Stimulated activated CD4-positive, alpha-beta T cell treated with anti-CD3 and anti-CD28 coated beads, Interleukin-2, amount 100 ng/mL, for 24 hours (primary cell): ENCODE measurements at places on chromosomes 11 and 22.

- DNase-seq, result no peak
Measured at GRCh38 chr11:114110952-114111947, 51.7 kb downstream of the ZBTB16 start.

DNA sequence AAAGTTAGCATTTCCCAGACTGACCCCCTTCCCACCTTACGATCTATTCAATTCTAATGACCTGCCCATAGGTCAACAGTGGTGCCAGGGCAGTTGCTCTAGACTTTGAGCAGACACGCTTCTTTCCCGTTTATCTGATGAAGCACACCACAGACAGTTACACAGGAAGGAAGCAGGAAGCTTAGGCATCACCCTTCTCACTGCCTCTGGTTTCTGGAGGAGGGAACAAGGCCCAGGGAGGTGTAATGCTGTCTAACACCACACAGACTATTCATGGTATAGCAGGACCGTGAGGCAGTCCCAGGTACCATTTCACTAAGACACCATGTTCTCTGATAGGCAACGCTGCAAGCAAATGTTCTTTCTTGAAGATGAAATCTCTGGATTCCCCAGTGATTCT lies 279.4 kb downstream of the NTM start:
- no peak for DNase-seq

GRCh38 chr11:12143461-12144258 lies 33.3 kb downstream of the MICAL2 start:
- no peak for DNase-seq

DNA sequence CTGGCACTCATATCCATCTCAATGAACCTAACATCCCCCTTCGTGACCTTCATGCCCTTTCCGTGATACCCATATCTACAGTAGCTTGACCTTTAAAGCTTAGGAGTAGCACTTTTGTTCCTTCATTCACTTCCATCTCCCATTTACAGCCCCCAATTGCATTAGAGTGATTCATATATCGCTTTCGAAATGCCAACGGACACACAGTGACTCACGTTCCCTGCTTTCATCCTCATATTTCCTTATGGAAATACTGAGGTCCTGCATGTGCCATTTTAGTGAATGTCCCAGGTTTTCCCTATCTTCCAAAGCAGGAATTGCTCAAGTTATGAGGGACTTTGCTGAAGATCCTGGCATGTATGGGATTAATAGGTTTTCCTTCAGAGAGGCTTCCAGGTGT lies 44.3 kb upstream of the CEP126 start:
- DNase-seq, result no peak

DNA sequence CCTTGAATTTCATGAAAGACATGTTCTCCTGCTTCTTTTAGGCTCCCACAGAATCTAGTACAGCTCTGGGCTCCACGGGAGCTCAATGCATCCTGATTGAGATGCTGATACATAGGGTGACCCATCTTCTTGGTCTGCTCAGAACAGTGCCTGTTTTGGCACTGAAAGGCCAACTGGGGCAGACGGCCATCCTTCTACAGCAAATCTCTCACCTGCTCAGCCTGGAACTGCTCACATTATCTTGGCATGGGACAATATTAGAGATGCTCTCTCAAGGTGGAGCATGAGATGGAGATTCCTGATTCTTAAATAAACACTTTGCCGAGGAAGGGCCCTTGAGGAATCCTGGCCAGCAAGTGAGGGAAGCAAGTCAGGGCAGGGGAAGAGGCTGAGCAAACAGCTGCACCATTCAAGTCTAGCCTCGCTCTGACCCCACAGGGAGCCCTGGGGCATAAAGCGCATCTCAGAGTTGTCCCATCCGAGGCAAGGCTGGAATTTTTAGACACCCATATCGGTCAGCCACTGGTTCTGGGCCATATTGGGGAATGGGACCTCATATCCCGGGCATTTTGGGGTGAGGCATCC lies 58.4 kb upstream of the CSNK2A3 start:
- no peak for DNase-seq

- DNase-seq, result no peak
Measured at GRCh38 chr11:132242632-132243031, 872.2 kb downstream of the NTM start.

DNA sequence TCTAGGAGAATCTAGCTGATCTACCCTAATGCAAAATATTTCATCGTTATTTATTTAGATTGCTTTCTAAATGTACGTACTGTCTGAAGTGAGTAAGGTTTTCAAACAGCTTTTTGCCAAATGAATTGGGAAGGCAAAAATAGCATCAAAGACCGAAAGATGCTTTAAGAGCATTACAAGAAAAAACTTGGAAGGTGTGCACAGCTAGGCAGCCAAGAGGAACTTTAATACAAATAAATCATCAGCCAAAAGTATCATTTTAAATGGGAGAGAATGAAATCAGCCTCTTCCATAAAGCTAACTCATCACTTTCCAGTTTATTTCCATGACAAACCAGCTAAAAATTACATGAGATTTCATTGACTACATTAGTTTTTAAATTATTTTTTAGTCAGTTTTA lies 30.2 kb upstream of the CFAP300 start:
- no peak for DNase-seq

DNA sequence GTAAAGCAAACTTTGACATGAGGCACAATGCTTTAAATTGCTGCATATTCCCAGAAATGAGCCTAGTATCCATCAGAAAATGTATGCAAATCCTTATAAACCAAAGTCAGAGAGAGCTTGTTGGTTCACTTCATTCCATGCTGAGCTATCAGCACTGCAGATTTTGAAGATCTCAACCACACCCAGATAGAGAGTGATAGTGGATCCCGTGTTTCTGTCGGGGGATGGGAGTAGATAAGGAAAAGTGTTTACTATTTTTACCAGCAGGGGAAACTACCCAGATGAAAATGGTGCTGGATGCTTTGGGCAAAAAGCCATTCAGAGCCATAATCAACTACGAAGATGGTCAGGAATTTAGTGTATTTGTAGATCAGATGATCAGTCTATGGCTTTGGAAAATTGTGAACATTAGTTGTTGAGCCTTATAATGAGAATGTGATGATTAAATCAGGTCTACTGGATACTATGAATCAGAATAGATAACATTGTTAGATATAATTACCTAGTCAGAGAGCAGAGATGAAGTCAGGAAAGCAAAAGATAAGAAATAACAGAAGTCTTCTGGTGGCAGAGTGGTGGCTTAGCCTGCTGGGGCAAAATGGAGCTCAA lies 10.8 kb downstream of the OR51B6 start:
- no peak for DNase-seq

GRCh38 chr11:17603056-17603825 lies 56.2 kb downstream of the OTOG start:
- DNase-seq, result peak; percentile 13

DNA sequence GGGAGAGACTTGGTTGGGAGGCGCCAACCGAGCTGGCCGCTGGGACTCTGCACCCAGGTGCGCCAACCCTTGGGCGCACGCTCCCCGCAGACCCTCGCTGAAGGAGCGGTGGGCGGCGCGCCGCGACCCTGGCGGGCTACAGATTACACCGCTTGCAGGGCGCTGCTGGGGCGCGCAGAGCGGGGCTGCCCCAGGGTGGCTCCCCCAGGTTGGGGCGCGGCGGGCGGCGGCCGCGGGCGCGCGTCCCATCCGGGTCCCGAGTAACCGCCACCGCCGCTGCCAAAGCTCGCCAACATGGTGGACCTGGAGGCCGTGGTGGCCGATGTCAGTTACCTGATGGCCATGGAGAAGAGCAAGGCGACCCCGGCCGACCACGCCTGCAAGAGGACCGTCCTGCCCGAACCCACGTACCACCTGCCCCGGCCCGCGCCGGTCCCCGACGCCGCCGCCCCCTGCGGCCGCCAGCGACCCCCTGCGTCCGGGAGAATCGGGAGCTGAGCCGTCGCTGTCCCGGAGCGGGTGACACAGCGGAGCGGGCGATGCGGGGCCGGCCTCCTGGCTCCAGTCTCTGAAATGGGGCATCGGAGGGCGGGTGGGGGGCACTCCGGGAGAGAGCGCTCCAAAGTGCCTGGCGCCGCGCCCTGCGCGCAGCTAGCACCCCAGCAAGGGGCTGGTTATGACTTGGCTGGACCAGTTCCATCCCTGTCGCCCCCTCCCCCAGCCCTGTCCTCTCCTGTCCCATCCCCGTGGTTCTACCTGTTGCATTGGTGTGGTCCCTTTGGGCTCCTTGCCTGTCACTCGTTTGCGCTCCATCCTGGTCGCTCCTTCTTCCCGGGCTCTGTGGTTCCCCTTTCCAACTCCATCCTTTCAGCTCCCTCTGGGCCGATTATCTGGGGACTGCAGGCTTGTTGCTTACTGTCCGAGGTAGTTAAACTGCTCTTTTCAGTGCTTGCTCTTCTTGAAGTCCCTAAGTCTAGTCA lies 143.3 kb upstream of the GRK3 start:
- no peak for DNase-seq

DNA sequence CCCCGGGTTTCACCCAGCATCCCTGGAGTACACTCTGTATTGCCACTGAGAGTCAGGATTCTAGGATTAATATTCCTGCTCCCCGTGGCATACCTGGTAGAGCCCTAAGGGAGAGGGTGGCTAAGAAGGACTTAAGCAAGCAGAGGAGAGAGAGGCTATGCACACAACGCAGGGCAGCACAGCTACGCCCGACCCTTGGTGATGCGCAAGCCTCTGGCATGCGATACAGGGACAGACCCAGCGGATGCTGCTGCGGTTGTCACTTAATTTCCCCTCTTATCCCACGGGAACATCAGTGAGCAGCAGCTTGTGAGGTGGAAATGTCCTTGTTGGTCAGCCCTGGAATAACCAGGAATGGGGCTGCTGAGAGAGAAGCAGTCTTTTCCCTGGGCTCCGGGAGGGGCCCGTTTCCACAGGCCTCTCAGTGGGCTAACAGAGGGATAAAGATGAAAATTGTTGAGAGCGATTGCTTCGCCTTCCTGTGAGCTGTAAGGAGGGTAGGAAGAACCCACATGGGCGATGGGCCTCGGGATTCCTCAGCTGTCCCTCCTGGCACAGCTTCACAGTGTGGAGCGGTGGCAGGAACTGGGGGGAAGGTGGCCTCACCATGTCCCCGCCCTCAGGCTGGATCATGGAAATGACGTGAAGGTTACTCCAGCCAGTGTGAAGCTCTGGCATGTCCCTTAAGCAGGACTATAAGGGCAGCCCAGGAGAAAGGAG lies 48.4 kb upstream of the RAB1B start:
- DNase-seq, result no peak

- DNase-seq, result peak; percentile 26
Measured at GRCh38 chr11:75867778-75868374, 52.9 kb downstream of the UVRAG start.

- DNase-seq, result no peak
Measured at GRCh38 chr11:26983645-26984044, 10.3 kb upstream of the FIBIN start.

DNA sequence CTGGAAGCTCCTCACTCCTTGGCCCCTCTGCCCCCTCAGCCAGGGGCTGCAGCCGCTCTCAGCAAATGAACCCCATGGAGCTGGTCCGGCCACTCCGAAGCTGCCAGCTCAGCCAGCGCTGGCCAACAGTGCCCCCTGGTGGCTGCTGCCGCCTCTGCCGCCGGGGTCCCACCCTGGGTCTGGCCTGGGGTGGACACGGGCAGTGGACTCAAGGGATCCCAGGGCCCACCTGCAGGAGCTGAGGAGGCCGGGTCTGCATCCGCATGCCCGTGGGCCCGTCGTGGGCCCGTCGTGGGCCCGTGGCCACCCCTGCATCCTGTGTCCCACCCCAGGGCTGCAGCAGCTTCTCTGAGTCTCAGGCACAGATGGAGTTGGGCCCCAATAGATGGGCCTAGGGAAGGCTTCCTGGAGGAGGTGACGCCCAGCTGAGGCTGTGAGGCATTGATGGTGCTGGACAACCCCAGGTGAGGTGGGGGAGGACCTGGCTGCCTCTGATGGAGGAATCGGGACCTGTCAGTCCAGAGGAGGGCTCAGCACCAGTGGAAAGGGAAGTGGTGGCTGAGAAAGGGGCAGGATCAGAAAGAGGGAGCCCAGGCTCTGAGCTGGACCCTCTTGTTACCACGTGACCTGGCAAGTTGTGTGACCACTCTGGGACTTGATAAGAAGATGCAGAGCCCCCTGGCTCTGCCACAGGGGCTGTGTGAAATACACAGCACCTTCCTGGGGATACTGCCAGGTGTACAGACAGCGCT lies 522.3 kb downstream of the BRD1 start:
- DNase-seq, result peak; percentile 65

GRCh38 chr22:32031466-32031865 lies 11.6 kb upstream of the SLC5A1 start:
- DNase-seq, result no peak

DNA sequence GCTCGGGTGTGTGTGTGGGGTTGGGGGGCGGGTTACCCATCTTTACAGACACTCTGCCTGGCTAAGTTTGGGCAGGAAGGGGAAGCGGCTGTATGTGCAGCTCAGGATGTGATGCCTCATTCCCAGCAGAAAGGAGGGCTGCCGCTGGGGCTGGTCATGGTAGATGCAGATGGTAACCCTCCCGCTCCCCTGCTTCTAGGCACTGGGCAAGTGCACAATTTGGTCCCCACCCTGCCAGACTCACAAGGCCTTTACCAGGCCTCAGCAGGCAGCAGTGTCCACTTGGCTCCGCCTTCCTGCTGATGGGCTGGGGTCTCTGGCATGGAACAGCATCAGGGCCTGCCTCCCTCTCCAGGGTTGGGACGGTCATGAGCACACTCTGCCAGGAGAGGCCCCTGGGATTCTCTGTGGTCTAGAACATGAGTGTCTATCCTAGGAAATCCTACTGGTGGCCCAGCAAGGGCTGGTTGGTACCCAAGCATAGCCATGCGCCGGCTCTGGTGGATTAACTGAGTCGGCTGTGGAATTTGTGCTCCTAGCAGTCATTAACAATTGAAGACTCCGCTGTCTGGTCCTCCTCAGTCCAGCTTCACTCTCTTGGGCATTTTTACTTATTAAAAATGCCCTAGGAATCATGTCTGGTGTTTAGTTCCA lies 4.2 kb downstream of the LMO1 start:
- DNase-seq, result no peak

- no peak for DNase-seq
Measured at GRCh38 chr11:115471367-115471766, 32.8 kb downstream of the CADM1 start.

GRCh38 chr11:70481625-70482528 lies 83.5 kb downstream of the CTTN start:
- DNase-seq, result no peak

DNA sequence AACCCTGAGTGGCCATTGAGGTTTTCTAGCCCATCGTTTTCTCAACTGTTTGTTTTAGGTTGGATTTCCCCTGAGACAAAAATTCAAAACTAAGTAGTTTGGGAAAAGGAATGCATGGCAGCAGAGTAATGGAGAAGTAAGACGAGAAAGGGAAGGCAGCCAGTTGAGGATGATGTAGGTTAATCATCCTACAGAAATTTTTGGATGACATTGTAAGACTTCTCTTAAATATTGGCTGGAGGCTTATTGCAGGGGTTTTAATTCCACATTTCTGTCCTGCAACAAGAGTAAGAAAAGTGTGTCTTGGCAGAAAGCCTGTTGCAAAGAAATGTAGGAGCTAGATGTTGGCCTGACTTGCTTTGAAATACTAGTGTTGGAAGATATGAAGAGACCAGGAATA lies 308.8 kb downstream of the LUZP2 start:
- no peak for DNase-seq

DNA sequence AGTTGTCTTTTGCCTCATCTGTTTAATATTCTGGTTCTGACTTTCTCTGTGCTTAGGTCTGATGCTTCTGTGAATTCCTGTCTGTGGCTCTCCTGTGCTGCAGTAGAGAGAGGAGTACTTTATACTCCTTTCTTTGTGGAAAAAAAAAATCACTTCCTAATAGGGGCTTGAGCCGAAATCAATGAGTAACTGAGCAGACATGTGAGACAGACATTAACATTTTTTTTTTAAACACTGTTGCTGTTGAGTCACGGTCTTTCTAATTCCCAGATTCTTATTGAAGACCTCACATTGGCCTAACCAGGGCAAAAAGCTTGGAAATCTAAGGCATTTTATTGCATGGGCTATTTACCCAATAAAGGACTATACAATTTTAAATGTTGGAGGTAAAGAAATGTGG lies 86.1 kb downstream of the GRM5 start:
- DNase-seq, result no peak
